ENCODE measurements at places on chromosomes 7 and 10.

- peak; percentile 52 for DNase-seq
Measured at GRCh38 chr7:151782598-151783448, 94.1 kb downstream of the PRKAG2 start.

- DNase-seq, result no peak
Measured at GRCh38 chr10:130777507-130778165, 533.9 kb downstream of the TCERG1L start.

GRCh38 chr7:46549347-46549746, 628.3 kb upstream of the IGFBP3 start:
- no peak for DNase-seq

DNA sequence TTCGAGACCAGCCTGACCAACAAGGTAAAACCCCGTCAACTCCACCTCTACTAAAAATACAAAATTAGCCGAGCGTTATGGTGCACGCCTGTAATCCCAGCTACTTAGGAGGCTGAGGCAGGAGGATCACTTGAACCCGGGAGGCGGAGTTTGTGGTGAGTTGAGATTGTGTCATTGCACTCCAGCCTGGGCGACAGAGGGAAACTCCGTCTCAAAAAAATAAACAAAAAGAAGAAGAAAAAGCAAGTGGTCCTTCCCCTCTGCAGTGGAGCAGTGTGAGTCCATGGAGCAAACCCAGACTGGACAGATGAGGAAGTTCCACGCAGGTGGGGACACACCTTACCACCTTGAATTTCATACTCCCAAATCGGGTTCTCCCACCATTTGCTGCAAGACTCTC, 13.1 kb upstream of the SERPINE1 start:
- DNase-seq, result no peak

- DNase-seq, result no peak
Measured at GRCh38 chr10:35386594-35387174, 50.4 kb downstream of the CCNY start.

DNA sequence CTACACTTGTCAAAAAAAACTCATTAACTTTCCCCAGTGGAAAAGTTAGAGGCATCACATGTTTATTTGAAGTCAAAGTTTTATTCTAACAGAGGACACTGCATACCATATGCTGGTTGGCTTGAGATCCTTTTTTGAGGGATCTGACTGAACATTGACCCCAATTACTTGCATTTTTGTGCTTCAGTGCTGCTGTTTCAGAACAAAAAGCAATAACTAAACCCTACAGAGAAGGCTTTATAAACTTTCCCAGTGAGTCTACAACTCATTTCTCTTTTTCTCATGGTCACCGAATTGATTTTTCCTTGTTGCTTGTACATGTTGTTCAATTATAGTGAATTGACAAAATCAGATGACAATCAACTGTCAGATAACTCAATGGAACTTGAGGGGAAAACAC, 69.3 kb upstream of the PHYHIPL start:
- DNase-seq, result no peak

- DNase-seq, result no peak
Measured at GRCh38 chr7:113321201-113321600, 202.8 kb upstream of the SMIM30 start.

GRCh38 chr10:28677888-28678686, 766 bp downstream of the BAMBI start:
- no peak for DNase-seq

DNA sequence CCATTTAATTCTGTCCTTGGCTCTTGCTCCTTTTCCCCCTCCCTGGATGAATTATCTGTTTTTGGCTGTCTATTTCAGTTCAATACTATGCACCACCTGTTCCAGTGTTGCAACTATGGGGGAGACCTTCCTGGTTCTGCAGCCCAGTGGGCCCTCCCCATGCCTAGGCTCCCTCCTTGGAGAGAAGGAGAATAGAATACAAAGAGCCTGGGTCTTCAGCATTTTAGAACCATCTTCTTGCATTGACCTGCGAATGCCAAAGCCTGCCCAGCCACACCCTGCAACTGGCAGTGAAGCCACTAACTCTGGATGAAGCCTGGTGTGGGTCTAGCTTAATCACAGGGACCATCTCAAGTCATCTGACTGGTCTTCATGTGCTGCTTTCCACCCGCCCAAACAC, 207.1 kb downstream of the HERPUD2 start:
- DNase-seq, result no peak

DNA sequence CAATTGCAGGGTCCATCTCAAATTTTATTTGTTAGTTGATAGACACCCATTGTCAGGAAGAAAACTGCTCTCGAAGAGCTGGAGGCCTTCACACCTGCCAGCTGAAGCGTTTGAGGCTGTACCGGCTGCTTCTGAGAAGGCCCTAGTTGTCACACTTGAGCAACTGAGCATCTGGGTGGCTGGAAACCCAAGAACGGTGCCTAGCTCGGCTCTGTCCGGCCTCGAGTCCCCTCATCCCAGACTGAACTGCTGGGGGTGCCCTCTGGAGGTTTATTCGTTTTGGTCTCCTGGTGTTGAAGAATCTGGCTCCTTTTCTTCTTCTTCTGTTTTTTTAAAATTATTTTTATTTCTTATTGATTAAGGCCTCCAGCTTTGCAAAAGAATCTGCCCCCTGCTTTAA, 59.3 kb upstream of the EXOC6 start:
- no peak for DNase-seq

- no peak for DNase-seq
Measured at GRCh38 chr10:13219685-13220670, 14.2 kb downstream of the UCMA start.

GRCh38 chr10:50271564-50272250, 20.4 kb upstream of the ASAH2 start:
- no peak for DNase-seq

- no peak for DNase-seq
Measured at GRCh38 chr7:84069033-84069432, 125.6 kb downstream of the SEMA3A start.

DNA sequence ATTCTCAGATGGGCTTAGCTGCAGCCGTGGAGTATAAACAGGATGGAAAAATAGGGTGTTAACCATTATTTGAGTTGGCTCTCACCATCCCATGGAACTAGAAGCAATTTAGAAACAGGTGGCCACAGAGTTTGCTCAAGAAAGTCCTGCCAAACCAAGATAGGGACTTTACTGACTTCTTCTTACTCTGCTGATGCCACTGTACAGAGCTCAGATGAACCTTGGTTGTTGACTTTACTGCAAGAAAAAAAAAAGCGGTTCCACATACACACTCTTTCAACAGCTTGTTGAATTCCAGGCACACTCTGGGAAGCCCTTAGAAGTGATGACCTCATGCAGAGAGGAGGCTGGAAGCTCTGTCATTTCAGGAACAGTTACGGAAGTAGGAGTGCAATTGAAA, 753.4 kb downstream of the NRG3 start:
- DNase-seq, result no peak

- DNase-seq, result no peak
Measured at GRCh38 chr10:86402283-86402941, 35.8 kb upstream of the GRID1 start.

DNA sequence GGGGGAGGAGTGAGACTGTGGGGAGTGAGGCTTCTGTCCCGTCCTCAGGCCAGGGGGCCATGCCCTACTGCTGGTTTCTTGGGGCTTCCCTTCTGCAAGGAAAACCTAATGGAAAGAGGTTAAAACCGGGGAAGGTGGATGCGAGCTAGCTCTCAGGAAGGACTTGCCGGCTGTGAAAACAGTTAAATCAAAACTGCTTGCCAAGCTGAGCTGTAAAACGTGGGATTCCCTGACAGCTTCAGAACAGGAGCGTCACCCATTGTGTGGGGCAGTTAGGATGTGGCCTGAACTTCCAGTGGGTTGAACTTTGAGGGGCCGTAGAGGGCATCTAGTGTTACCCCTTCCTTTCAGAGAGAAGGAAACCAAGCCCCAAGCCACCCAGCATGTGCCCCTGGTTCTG, 13.1 kb downstream of the TSPAN15 start:
- no peak for DNase-seq

GRCh38 chr7:117200786-117201458, 121.9 kb downstream of the WNT2 start:
- no peak for DNase-seq

- DNase-seq, result no peak
Measured at GRCh38 chr10:14129770-14130169, 201.0 kb downstream of the FRMD4A start.

DNA sequence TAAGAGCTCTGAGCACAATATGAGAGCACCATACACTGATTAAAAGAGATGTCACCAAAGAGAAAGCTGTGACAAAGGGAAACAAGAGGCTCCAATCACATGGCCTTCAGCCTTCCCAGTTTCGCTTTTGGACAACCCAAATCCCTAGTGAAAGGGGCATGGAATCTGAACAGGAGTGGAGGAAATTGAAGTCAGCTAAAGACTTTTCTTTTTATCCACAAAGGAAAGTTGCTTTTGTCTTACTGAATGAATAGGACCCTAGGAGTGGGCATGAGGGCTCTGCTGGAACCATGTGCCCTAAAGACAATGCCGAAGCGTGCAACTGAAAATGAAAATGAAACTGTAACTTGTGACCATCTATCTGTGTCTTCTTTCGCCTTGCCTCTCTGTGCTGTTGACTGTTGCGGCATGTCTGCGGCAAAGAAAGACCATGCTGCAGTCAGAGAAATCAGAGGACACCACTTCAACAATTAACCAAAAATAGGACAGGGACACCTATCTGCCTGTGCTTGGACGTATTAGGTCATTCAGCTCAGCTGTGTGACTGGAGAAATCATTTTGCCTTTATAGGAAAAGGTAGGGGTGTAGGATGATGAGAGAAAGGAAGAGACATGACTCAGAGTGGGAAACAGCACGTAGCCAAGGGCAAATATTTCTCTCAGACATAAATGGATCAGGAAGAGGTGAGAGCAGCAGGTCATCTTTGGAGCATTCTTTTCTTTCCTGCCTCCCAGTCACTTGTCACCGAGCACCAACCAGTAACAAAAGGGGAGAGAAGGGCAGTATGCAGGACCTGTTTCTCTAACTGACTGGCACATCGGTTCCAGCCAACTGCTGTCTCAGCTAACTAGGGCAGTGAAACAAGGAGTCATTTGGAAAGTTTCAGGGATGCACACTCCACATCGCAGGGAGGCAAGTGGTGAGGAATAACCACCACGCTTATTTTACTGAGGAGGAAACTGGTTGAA, 12.3 kb downstream of the CAV2 start:
- no peak for DNase-seq

DNA sequence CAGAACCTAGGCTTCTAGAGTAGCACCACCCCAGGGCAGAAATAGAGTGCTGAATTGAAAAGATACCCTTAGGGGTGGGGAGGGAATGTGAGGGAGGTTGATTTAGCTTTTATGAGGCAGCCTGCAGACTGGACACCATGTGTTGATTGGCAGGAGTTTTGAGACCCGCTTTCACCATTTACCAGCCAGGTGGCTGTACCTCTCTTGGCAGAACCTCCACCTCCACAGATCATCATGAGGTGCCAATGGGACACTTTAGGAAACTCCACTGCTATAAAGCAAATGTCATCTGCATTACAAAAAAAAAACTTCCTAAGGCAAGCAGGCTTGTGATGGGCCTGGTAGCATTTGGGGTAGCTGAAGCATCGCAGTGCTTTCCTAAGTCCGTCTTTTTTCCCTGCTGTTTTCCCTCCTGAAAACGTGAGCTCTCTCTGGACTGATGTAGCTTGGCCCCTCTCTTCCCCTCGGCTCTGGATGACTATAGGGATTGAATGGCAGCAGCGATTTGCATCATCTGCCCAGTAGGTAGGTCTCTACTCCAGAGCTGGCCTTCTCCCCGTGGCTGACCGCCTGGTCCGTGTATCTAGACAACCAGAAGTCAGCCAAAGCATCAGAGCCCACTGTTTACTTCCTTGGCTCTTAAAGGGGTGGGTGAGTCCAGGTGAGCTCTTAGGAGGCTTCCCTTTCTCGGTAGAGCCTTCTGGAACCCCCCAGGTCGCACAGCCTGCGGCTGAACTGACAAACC, 1.3 kb downstream of the PCBD1 start:
- DNase-seq, result no peak

GRCh38 chr7:31529103-31529502, 15.2 kb downstream of the ITPRID1 start:
- no peak for DNase-seq

DNA sequence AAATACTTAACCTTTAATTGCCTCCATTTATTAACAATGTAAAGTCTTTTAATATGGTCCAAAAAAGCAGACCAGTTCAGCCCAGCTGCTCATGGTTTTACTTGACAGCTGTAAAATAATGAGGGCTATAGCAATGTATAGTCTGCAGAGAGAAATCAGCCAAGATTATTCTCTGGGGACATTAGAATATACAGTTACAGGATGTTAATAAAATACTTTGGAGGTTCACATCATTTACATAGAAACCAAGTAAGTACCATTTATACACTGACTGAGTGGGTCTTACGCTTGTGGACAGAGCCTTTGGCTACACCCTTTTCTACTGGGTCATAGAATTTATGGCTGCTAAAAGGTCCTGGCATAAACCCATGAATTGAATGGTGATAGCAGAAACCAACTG, 340.7 kb upstream of the CELF2 start:
- no peak for DNase-seq

GRCh38 chr10:101351477-101351876, 2.5 kb upstream of the BTRC start:
- no peak for DNase-seq

GRCh38 chr10:76647301-76647700, 990.3 kb downstream of the KCNMA1 start:
- DNase-seq, result no peak

GRCh38 chr7:157211690-157212089, 73.0 kb downstream of the UBE3C start:
- DNase-seq, result no peak

GRCh38 chr7:138161600-138162081, 85.4 kb downstream of the AKR1D1 start:
- no peak for DNase-seq

- no peak for DNase-seq
Measured at GRCh38 chr10:482848-483247, 206.6 kb downstream of the DIP2C start.

DNA sequence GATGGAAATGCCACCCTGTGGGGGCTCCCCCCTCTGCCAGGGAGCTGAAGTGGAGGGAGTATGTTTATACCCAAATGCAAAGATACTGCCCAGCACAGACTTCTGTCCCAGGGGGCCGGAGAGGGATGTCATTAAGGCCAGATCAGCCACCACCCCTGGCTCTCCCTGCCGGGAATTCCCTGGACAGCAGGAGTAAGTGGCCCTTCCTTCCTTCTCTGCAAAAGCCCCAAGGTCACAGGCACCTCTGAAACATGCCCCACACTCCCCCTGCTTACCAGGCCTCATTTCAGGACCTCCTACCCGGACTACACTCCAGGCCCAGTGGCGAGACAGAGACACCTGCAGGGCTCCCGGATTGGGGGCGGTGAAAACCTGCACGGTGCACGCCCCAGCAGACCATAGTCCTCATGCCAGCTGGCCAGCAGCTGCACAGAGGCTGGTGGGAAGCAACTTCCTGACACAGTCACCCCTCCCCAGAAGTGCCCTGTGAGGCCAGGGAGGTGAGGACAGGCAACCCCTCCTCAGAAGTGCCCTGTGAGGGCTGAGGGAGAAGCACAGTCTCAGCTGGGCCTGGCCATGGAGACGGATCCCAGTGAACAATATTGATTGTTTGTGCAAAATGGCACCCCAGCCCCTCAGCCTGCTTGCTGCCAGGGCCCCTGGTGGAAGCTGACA, 33.0 kb upstream of the RET start:
- DNase-seq, result no peak
